ENCODE measurements at places on chromosomes 11 and 22. TPM values are rescaled to one million over a fixed set of nuclear protein-coding genes. Genes with fewer than 3 reads are reported as not detected.

DNA sequence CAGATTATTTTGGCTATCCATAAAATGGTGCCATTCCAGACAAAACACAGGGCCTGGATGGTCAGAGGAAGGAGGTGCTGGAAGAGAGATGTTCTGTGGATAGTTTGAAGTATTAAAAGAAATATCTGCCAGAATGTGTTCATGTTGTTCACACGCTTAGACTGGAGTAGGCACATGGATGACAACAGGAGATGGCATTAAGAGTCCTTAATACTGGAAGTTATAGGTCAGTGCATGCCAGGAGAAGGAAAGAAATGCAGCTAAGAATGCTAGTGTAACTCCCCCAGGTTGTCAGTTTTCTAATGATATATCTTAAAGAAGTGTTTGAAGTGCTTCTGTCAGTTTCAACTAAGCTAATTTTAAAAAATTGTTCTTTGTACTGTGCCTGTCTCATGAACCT, 20.2 kb downstream of the KREMEN1 start:
- no peaks in the 10 kb centered on the region for H3K36me3 ChIP-seq
- DNase-seq = no peak
- H3K27me3 ChIP-seq = peaks cover 4% of the 10 kb centered on the region

GRCh38 chr22:19942157-19943081, 801 bp upstream of the TXNRD2 start:
- peak overlapping the region; percentile 83 for H3K4me3 ChIP-seq
- H3K27me3 ChIP-seq = no peaks in the 10 kb centered on the region
- no peaks in the 10 kb centered on the region for H3K36me3 ChIP-seq
- H3K27ac ChIP-seq = peak overlapping the region; percentile 62
- DNase-seq = no peak

DNA sequence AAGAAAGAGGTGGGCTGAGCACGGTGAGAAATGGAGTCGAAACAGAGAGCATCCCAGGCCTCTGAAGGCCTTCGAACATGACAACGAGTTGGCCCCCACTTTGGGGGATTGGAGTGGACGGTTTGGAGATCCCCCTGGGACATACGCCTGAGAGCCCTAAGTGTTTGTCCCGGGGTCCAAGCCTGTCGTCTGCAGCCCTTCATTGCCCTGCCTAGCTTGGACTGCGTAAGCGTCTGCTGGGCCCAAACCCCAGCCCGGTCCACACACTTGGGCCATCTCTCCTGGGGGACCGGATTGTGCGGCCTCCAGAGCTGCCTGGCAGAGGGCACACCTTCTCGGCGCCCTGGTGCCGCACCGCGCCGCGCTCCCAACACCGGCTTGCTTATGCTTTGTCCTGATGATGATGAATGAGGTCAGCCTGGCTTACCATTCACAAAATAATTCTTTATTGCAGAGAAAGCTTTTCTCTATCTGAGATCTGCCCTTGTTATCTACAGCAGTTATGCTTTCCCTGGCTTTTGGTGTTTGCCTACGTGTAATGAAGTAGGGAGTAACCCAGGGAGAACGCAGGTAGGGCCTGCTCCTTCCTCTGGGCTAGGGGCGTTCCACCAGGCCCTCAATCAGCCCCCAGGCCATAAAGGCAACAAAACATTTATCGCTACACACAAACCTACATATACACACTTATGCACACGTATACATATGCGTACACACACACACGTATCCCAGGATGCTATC, 85.9 kb upstream of the PPARA start:
- H3K27ac ChIP-seq = no peak overlapping the region
- no peaks in the 10 kb centered on the region for H3K27me3 ChIP-seq
- no peak overlapping the region for H3K4me3 ChIP-seq
- H3K4me1 ChIP-seq = peaks cover 24% of the 10 kb centered on the region

DNA sequence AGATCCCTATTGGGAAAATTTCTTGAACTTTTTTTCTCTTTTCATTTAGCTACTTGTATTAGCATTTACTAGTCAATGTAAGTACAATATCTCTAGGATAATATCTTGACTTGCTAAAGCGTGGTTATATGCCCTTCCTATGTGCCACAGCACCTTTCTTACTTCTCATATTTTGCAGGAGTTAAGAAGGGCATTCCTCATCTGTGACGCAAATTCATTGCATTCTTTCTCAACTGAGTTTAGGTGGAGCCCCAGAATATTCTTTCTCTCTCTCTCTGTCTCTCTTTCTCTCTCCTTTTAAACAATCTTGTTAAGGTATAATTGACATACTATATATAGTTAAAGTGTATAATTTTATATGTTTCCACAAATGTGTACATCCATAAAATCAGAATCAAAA, 266.1 kb downstream of the RAB38 start:
- H3K4me3 ChIP-seq = no peak overlapping the region
- no peaks in the 10 kb centered on the region for H3K36me3 ChIP-seq
- no peaks in the 10 kb centered on the region for H3K4me1 ChIP-seq
- DNase-seq = no peak
- H3K27me3 ChIP-seq = no peaks in the 10 kb centered on the region

DNA sequence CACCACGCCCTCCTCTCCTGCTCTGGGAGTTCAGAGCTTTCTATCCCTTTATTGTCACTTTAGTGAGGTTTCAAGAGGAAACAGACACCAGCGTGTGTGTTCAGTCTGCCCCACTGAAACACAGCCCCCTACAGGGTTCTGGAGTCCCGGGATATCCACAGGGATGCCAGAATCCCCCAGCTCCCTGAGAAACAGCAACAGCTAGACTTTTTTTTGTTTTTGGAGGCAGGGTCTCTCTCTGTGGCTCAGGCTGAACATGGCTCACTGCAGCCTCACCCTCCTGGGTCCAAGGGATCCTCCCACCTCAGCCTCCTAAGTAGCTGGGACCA, 10.4 kb downstream of the SULT4A1 start:
- H3K36me3 ChIP-seq = no peaks in the 10 kb centered on the region
- H3K4me1 ChIP-seq = no peaks in the 10 kb centered on the region
- no peak for DNase-seq
- no peak overlapping the region for H3K27ac ChIP-seq
- no peak overlapping the region for H3K4me3 ChIP-seq
- peaks cover 7% of the 10 kb centered on the region for H3K27me3 ChIP-seq

DNA sequence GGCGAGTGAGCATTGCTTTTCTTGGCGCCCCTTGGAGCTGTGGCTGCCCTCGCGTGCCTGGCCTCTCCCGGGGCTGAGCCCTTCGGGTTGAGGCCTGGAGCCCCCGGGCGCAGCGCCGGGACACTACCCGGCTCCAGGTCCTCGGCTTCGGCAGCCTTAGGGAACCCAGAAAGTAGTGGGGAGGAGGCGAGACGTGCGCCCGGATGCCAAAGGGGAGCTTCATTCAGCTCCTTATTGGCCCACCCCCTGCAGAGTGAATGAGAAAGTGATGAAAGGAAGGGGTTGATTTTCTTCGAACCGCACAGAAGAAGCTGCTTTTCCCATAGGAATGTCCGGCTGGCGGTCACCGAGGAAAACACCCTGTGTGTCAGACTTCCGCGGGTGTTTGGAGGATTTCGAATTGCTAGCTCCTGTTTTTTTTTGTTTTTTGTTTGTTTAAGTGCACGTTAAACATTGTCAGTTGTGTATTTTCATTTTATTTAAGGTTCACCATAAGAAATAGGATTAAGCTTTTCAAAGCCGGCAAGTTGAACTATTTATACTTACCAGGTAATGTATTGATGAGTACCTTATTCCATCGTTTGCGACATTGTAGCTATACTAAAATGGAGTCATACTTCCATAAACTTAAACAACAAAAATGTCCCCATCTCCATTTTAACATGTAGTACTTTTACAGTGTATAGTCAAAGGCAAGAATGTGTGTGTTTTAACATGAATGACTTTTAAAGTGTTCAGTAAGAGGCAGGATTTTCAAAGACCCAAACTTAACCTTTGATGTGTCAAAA, 841 bp upstream of the EIF4G2 start:
- H3K27me3 ChIP-seq = no peaks in the 10 kb centered on the region
- peak overlapping the region; percentile 86 for H3K4me3 ChIP-seq
- H3K4me1 ChIP-seq = peaks cover 27% of the 10 kb centered on the region
- peak overlapping the region; percentile 99 for H3K27ac ChIP-seq
- H3K36me3 ChIP-seq = peaks cover 26% of the 10 kb centered on the region

- H3K36me3 ChIP-seq = no peaks in the 10 kb centered on the region
- no peaks in the 10 kb centered on the region for H3K4me1 ChIP-seq
- no peaks in the 10 kb centered on the region for H3K27me3 ChIP-seq
- DNase-seq = no peak
These were observed 45.8 kb downstream of the C11orf96 start for GRCh38 chr11:43988040-43988817.

DNA sequence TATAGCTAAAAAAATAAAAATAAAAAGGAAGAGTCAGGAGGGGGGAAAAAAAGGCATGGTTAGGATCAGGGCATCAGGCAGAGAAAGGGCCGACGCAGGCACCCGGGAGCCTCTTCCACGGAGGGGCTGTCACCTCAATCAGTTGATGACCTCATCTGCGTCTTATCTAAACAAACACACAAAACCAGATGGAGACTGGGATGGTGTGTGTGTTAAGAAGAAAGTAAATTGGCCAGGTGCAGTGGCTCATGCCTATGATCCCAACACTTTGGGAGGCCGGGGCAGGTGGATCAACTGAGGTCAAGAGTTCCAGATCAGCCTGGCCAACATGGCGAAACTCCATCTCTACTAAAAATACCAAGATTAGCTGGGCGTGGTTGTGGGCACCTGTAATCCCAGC, 63.6 kb downstream of the DHCR7 start:
- no peak for DNase-seq
- H3K27ac ChIP-seq = no peak overlapping the region
- H3K4me1 ChIP-seq = no peaks in the 10 kb centered on the region
- no peak overlapping the region for H3K4me3 ChIP-seq
- H3K36me3 ChIP-seq = no peaks in the 10 kb centered on the region
- H3K27me3 ChIP-seq = no peaks in the 10 kb centered on the region

DNA sequence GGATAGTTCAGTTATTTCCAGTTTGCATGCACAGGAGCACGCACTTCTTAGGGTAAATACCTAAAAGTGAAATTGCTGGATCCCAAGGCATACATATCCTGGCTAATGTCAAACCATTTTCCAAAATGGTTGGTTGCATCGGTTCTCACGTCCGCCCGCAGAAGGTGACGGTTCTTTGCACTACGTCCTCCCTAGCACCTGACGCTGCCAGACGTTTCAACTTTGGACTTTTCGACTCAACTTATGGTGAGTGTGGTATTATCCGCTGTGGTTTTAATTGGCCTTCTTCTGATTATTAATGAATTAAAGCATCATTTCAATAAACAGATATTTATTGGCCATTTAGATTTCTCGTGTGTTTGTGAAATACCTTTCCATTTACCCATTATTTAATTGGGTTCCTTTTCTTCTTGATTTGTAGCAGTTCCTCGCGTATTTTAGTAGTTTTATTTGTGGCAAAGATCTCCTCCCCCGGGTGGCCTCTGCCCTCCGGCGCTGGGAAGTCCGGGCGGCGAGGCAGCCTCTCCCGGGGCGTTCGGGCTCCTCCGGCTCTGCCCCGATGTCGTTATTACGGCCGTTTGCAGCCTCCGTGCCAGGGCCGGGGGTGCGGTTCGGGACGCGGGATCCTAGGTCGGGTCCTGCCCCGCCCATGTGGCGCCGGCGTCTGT, at the start of gene JHY:
Gene JHY, plus strand, starts transcription at position 571 of the 668 bp plus-strand sequence. CDS start 3,091 bp downstream, outside the sequence.
- peak within 1 kb of the TSS; percentile 78 for H3K4me3 ChIP-seq
- DNase-seq = peak; percentile 43
- H3K36me3 ChIP-seq = no peaks in the 10 kb centered on the region
- no peaks in the 10 kb centered on the region for H3K27me3 ChIP-seq
- H3K27ac ChIP-seq = peak within 1 kb of the TSS; percentile 83
- peaks cover 15% of the 10 kb centered on the region for H3K4me1 ChIP-seq

DNA sequence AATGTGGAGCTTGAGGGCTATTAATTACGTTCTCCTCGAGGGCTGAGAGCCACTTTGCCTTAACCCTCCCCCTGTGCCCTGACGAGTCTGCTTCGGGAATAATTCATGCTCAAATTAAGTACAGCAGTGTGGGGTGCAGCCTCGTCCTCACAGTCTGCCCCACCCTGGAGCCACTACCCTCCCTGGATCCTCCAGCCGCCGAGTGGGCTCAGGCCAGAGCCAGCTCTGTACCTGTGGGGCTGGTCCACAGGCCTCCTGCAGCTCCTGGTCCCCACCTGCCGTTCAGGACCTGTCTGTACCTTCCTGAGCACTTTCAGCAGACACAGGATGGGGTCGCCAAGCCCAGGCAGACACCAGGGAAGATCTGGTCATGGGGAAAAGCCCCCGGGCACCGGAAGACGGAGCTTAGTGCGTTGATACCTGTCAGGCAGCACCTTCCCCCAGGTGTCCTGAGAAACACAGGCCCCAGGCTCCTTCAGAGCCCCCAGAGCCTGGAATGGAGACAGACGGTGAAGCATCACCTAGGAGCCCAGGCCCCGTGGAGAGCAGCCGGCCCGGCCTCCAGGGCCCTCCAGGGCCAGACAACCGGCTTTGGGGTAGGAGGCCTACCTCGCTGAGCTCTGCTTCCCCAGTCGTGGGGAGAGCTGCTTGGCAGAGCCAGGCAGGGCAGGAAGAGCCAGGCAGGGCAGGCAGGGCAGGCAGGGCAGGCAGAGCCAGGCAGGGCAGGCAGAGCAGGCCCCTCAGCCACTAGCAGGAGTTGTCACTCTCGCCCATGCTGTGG, 9.7 kb downstream of the TSPAN32 start:
- no peak overlapping the region for H3K4me3 ChIP-seq
- no peak overlapping the region for H3K27ac ChIP-seq
- peaks cover 2% of the 10 kb centered on the region for H3K36me3 ChIP-seq
- H3K27me3 ChIP-seq = no peaks in the 10 kb centered on the region
- no peak for DNase-seq
- H3K4me1 ChIP-seq = peaks cover 49% of the 10 kb centered on the region

GRCh38 chr22:48021991-48022401, 1259.5 kb downstream of the TBC1D22A start:
- no peaks in the 10 kb centered on the region for H3K4me1 ChIP-seq
- H3K27me3 ChIP-seq = peaks cover 3% of the 10 kb centered on the region
- DNase-seq = no peak
- H3K27ac ChIP-seq = no peak overlapping the region
- H3K36me3 ChIP-seq = no peaks in the 10 kb centered on the region
- no peak overlapping the region for H3K4me3 ChIP-seq

DNA sequence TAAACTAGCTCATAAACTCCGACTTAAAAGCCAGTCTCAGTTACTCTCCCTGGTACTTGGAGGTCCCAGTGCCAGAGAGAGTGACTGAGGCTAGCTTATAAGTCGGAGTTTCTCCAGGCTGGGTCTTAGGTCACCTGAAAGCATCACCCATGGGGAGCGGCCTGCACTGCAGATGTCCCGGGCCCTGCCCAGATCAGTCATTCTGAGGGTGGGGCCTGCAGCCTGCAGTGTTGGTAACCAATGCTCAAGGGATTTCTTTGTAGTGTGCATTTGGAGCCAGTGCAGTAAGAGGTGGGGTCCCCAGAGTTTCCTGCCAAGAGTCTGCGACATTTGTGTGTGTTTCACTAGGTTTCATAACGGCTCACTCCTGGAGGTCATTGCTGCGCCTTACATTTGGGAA, 14.8 kb downstream of the TAB1 start:
- no peak overlapping the region for H3K4me3 ChIP-seq
- peaks cover 47% of the 10 kb centered on the region for H3K36me3 ChIP-seq
- peaks cover 53% of the 10 kb centered on the region for H3K4me1 ChIP-seq
- DNase-seq = no peak
- no peak overlapping the region for H3K27ac ChIP-seq
- no peaks in the 10 kb centered on the region for H3K27me3 ChIP-seq

Gene LRRC55
- not detected for total RNA-seq

Gene TRIM51
- not detected for total RNA-seq

Gene KRTAP5-7
- not detected for total RNA-seq

Gene ART1
- total RNA-seq = not detected

Gene RIMBP3B
- total RNA-seq = 0.36 TPM

Gene MS4A7
- not detected for total RNA-seq

Gene ALX4
- not detected for total RNA-seq

Gene DBX1
- total RNA-seq = 0.19 TPM
